ENCODE measurements at places on chromosomes 16 and 17. TPM values are rescaled to one million over a fixed set of nuclear protein-coding genes. Genes with fewer than 3 reads are reported as not detected.
A peak's percentile ranks its signal among the peaks of the same experiment; 100 is the strongest.

DNA sequence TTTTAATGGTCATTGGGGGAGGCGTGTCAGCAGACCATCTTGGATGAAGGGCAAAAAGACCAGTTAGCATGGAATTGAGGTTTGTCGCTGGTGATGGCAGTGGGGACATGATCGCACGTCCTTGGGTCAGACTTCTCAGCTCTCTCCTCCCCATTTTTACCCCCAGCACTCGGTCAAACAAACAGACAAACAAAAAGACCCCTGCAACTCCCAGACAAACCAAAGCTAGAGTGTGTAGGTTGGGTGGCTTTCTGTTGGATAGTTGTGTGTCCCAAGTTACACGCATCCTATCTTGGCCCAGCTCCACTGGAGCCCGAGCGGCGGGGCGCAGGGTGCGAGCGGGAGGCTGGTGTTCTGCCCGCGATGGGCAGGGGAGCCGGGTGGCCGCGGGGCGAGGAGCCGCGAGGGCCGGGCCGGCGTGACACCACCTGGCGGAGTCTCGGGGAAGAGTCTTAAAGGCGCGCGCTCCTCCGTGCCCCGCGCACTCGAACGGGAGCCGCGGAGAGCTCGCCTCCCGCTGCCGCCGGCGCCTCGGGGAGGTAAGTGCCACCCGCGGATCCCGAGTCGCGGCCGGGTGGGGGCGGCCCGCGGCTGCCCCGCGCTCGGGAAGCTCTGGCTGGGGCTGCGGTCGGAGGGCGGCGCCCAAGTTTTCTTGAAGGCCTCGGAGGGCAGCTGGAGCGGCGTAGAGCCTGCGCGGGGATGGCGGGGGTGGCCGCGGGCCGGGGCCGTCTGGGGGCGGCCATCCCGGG lies 18.5 kb upstream of the NTN1 start:
- DNase-seq: peak; percentile 55
- peaks cover 10% of the 10 kb centered on the region for H3K4me1 ChIP-seq
- no peak overlapping the region for H3K27ac ChIP-seq
- peaks cover 72% of the 10 kb centered on the region for H3K27me3 ChIP-seq
- no peak overlapping the region for H3K4me3 ChIP-seq
- no peaks in the 10 kb centered on the region for H3K36me3 ChIP-seq

DNA sequence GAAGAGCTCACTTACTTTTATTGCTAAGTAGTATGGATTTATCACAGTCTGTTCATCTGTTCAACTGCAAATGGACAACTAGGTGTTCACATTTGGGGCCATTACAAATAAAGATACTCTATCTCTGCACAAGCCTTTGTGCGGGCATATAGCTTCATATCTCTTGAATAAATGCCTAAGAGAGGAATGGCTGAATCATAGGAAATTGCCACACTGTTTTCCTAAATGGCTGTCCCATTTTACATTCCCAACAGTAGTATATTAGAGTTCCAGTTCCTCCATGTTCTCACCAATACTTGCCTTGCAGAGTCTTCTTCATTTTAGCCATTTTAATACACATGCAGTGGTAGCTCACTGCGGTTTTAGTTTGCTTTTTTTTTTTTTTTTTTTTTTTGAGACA lies 20.5 kb downstream of the NSMCE1 start:
- H3K4me1 ChIP-seq: peaks cover 3% of the 10 kb centered on the region
- H3K4me3 ChIP-seq: no peak overlapping the region
- DNase-seq: no peak
- no peak overlapping the region for H3K27ac ChIP-seq
- no peaks in the 10 kb centered on the region for H3K36me3 ChIP-seq

DNA sequence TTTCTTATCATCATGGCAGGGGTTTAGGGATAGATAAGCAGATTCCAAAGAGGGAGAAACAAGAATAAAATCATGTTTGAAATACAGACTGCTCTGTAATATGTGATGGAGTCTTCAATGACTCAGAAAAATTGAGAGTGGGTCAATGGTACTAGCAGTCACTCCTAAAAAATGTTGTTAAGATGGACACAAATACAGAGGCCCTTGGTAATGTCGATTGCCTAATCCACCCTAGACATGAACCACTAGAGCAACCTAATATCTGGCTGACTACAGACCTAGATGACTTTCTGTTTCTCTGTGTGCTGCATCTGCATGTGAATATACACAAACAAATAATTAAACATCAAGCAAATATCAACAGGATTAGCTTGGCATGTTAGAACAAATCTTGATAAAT lies 135.8 kb downstream of the CDH8 start:
- DNase-seq: no peak
- no peaks in the 10 kb centered on the region for H3K4me1 ChIP-seq
- H3K4me3 ChIP-seq: no peak overlapping the region

TNFSF13 gene
- total RNA-seq: 11.0 TPM

GRCh38 chr16:85566561-85567100 lies 46.5 kb upstream of the GSE1 start:
- H3K27ac ChIP-seq: peak overlapping the region; percentile 66
- no peak for DNase-seq
- H3K27me3 ChIP-seq: no peaks in the 10 kb centered on the region

DNA sequence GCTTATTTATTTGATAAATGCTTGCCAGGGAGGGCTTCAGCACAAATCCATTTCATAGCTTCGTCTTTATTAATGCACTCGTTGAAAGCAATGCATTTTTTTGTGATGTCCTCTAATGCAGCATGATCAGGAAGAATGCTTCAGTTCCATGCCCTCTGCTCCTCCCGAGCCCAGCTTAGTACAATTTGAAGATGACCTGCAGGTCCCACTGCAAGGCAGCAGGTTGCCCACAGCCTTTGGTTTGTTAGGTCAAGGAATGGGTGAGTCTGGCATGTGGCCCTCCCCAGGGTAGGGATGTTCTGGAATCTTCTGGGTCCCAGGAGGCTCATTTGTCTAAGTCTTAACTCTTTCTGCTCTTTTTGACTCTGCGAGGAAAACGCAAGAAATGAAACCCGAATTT lies 49.4 kb upstream of the MARCHF10 start:
- no peaks in the 10 kb centered on the region for H3K4me1 ChIP-seq
- no peaks in the 10 kb centered on the region for H3K27me3 ChIP-seq
- H3K27ac ChIP-seq: no peak overlapping the region
- no peak for DNase-seq
- H3K36me3 ChIP-seq: no peaks in the 10 kb centered on the region
- no peak overlapping the region for H3K4me3 ChIP-seq

- H3K36me3 ChIP-seq: no peaks in the 10 kb centered on the region
- H3K4me1 ChIP-seq: no peaks in the 10 kb centered on the region
- DNase-seq: peak; percentile 72
- no peaks in the 10 kb centered on the region for H3K27me3 ChIP-seq
- no peak overlapping the region for H3K4me3 ChIP-seq
These were observed 31.0 kb upstream of the RHOT1 start for GRCh38 chr17:32111141-32111771.

GRCh38 chr16:3577302-3577752 lies at the start of gene NLRC3:
Gene NLRC3 (minus strand): TSS chr16:3577403. CDS start chr16:3565036, 12,367 bp downstream.
- H3K36me3 ChIP-seq: no peaks in the 10 kb centered on the region
- DNase-seq: no peak
- H3K27me3 ChIP-seq: no peaks in the 10 kb centered on the region
- no peak within 1 kb of the TSS for H3K27ac ChIP-seq
- peaks cover 19% of the 10 kb centered on the region for H3K4me1 ChIP-seq

DNA sequence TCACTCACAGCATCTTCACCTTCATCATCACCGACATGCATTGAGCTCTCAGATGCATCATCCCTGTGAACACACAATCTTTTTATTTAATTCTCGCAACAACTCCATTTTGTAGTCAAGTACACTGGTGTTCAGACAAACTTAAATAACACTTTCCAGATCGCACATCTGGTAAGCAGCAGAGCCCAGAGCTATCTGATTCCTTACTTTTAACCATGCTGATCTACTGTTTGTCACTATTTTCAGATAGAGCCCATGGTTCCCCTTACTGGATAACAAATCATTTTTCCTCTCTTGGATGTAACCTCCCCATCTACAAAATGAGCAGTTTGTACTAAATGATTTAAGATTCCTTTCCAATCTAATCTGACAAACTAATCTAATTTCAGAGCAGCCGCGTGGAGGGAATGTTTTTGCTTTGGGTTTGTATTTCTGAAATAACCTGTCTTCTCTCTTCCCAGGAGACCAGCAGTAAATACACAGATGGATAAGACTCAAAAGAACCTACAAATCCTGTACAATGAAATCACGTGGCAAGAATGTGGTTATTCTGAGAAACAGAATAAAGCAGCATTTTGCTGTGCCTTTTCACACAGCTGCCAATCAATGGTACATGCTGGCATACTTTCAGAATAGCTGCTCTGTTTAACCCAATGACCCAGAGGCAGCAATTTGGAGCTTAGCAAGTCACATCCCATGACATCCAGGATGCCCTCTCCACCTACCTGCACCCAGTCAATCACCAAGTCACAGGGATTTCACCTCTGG lies 72.9 kb upstream of the CCL2 start:
- H3K4me3 ChIP-seq: no peak overlapping the region
- no peaks in the 10 kb centered on the region for H3K36me3 ChIP-seq

GRCh38 chr17:37168731-37169353 lies 206.9 kb upstream of the C17orf78 start:
- no peaks in the 10 kb centered on the region for H3K4me1 ChIP-seq
- no peak overlapping the region for H3K27ac ChIP-seq
- H3K36me3 ChIP-seq: no peaks in the 10 kb centered on the region
- DNase-seq: no peak

GRCh38 chr16:2121853-2122252 lies 13.8 kb downstream of the PKD1 start:
- peaks cover 23% of the 10 kb centered on the region for H3K4me1 ChIP-seq
- DNase-seq: no peak
- H3K4me3 ChIP-seq: no peak overlapping the region
- H3K36me3 ChIP-seq: no peaks in the 10 kb centered on the region
- no peak overlapping the region for H3K27ac ChIP-seq
- H3K27me3 ChIP-seq: no peaks in the 10 kb centered on the region

NLRC3 gene
- not detected for total RNA-seq

DNA sequence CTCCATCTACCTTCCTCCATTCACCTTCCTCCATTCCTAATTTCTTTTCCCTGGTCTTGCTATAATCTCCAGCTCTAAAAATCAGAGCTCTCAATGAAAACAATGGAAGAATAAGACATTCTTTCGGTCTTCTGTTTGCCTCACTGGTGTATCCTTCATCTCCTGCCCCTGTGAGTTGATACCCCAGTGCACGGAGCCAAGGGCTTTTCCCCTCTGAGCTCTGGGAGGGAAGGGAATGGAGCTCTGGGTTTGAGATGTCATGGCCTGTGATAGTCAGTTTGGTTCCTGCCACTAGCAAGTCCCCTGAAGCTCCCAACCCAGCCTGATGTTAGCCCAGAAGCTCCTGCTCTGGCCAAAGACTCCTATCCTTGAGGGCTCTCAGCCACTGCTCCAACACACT lies 36.6 kb upstream of the DNAH9 start:
- H3K4me3 ChIP-seq: no peak overlapping the region
- no peaks in the 10 kb centered on the region for H3K27me3 ChIP-seq
- H3K27ac ChIP-seq: no peak overlapping the region
- H3K4me1 ChIP-seq: no peaks in the 10 kb centered on the region

GRCh38 chr17:34711646-34712045 lies 132.3 kb downstream of the TMEM132E start:
- H3K4me3 ChIP-seq: no peak overlapping the region
- no peaks in the 10 kb centered on the region for H3K27me3 ChIP-seq
- no peaks in the 10 kb centered on the region for H3K36me3 ChIP-seq
- H3K4me1 ChIP-seq: no peaks in the 10 kb centered on the region
- no peak overlapping the region for H3K27ac ChIP-seq

- no peak overlapping the region for H3K4me3 ChIP-seq
- no peak for DNase-seq
- H3K36me3 ChIP-seq: no peaks in the 10 kb centered on the region
- H3K27me3 ChIP-seq: peaks cover 13% of the 10 kb centered on the region
- no peak overlapping the region for H3K27ac ChIP-seq
These were observed 36.7 kb upstream of the PIK3R6 start for GRCh38 chr17:8904201-8904600.

DNA sequence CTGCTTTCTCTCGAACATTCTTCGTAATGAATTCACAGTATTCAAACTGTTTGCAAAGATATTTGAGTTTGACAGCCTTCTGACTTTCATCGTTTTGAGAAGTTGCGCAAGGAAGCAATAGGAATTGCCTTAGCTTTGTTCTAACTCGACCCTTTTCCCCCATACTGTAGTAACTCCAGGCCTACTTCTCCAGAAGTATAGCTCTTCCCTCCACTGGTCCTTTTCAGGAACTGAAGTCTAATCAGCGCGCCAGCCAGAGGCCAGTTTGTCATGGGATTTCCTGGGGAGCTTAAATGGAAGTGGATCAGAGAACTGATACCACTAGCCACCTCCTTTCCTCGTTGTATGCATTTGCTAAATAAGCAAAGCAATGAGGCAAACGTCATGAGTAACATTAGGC lies 27.9 kb downstream of the CDR2 start:
- H3K36me3 ChIP-seq: no peaks in the 10 kb centered on the region
- no peaks in the 10 kb centered on the region for H3K4me1 ChIP-seq
- H3K27me3 ChIP-seq: no peaks in the 10 kb centered on the region
- no peak overlapping the region for H3K4me3 ChIP-seq
- no peak for DNase-seq

DNA sequence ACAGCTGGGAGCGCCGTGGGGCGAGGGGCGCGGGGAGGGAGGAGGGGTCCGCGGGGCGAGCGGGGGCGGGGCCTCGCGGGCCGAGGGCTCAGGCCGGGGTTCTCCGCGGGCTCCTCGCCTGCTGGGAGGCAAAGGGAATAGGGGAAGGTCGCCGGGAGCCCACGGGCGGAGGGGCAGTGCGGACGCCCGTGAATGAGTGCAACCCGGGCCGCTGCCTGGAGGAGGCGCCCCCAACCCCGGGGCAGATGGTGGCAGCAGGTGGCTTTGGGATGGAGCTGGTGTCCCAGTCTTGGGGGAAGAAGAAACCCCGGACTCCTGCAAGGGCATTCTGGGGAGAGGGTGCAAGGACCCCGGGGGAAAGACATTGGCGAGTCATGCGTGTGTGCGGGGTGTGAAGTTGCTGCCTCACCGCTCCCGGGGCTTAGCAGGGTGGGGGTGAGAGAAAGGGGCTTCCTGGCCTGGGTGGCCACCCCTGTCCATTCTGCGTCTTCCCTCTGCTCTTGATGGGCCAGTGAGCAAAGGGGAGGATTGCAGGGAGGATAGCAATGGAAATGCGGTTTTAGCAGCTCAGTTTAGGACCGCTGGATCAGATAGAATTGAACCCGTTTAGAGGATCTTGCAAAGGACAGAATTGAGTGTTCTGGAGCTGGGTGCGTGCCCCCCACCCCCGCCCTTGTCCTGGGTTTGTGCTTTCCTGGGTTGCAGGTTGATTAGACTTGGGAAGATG lies 526 bp downstream of the KIAA0513 start:
- peaks cover 25% of the 10 kb centered on the region for H3K4me1 ChIP-seq
- H3K36me3 ChIP-seq: no peaks in the 10 kb centered on the region
- DNase-seq: no peak
- no peaks in the 10 kb centered on the region for H3K27me3 ChIP-seq

GRCh38 chr17:38508570-38508950 lies 80.3 kb downstream of the ARHGAP23 start:
- H3K27me3 ChIP-seq: peaks cover 14% of the 10 kb centered on the region
- no peak for DNase-seq
- no peaks in the 10 kb centered on the region for H3K36me3 ChIP-seq
- H3K27ac ChIP-seq: no peak overlapping the region
- H3K4me3 ChIP-seq: no peak overlapping the region

KRTAP4-1 gene
- total RNA-seq: not detected

C16orf86 gene
- 1.7 TPM for total RNA-seq

All from hepatocyte (in vitro differentiated cells).